ENCODE measurements at places on chromosomes 7 and 10. TPM values are rescaled to one million over a fixed set of nuclear protein-coding genes. Genes with fewer than 3 reads are reported as not detected.

GRCh38 chr10:78933828-78934531 lies 134.8 kb upstream of the ZMIZ1 start:
- DNase-seq: no peak

- DNase-seq: no peak
These were observed 31.2 kb downstream of the BMPER start for GRCh38 chr7:33936503-33936902.

- DNase-seq: no peak
These were observed 1.9 kb downstream of the LRRC20 start for GRCh38 chr10:70380350-70381135.

- no peak for DNase-seq
These were observed 191.1 kb downstream of the DOCK4 start for GRCh38 chr7:112015146-112015545.

GRCh38 chr10:12937527-12937926 lies 64.0 kb downstream of the CCDC3 start:
- DNase-seq: no peak

CALHM3 gene
- total RNA-seq: not detected

CRHR2 gene
- 0.29 TPM for total RNA-seq

DNA sequence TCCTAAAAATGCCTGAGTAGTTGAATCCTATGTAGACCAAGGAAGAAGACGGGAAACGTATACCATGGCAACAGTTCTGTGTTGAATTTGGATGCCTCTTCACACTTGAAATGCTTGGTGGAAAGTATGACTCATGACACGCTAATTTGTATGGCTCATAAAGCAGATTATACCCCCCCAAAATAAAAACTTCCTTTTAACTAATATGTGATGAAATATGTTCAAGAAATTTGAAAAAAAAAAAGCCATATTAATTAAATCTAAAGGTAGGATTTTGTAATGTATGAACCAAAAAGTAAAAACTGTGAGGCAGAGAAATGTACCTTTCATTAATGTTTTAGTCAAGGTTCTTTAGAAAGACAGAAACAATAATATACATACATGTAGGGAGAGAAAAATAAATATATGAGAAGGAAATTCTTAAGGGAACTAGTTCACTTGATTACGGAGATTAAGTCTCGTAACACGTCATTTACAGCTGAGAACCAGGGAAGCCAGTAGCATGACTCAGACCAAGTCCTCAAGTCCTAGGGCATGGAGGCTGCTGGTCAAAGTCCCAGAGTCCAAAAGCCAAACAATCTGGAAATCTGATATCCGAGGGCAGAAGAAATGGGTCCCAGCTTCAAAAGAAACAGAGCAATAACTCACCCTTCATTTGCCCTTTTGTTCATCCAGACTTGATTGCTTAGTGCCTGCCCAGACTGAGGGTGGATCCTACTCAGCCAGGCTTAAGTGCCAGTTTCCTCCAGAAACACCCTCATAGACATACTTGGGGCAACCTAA lies 485.1 kb downstream of the SEMA3D start:
- DNase-seq: no peak

GRCh38 chr10:58641095-58641531 lies 128.4 kb downstream of the BICC1 start:
- DNase-seq: no peak

TMEM273 gene
- 19.1 TPM for total RNA-seq

- DNase-seq: no peak
These were observed 55.9 kb downstream of the ITIH5 start for GRCh38 chr10:7610651-7611389.

VENTX gene
- total RNA-seq: 2.3 TPM

DNA sequence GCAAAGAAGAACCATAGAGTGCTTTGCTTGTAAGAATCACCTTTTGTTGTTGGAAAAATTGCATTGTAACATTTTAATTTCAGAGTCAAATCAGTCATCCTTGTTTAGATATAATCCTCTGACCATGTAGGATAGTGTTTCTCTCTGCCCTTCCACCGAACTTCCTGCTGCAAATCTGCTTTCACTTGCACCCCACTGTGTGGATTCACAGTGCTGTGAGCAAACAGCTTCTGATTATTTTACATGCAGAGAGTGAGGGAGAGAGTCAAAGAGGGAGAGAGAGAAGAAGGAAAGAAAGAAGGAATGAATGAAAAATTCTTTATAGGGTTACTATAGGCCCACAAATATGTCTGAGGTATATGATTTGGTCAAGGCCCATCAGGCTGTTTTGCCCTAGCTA lies 30.0 kb upstream of the SEM1 start:
- DNase-seq: no peak

NPFFR1 gene
- total RNA-seq: not detected

GRCh38 chr7:134502463-134503371 lies 24.6 kb upstream of the AKR1B10 start:
- DNase-seq: no peak

DNA sequence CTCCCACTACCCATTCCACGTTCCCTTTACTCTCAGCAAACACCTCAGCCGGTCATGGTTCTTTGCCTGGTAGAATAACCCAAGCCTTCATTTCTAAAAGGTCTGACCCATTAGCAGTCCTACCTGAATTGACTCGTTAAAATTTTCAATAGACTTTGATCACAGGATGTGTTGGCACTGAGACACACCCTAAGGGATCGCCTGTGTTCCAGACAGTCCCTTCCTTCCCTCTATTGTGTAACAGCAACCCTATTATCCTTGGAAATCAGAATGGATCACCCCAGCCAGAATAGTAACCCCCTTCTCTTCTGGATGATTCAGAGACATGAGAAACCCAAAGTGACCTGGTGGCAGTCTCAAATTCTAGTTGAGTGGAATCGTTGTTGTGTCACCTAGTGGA lies 20.4 kb upstream of the FAM171A1 start:
- no peak for DNase-seq

DNA sequence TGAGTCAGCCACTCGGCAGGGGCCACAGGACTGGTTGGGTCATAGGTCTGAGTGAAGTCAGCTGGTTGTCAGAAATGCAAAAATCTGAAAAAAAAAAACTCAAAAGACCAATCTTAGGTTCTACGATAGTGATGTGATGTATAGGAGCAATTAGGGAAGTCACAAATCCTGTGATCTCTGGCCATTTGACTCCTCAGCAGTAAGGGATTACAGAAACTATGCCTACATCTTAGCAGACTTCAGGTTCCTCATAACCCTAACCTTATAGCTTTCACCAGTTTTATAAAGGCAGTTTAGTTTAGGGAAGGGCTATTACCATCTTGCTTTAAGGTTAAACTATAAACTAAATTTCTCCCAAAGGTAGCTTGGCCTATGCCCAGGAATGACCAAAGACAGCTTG lies 163.1 kb upstream of the HGF start:
- no peak for DNase-seq

- peak; percentile 70 for DNase-seq
These were observed 28.4 kb upstream of the ZNF273 start for GRCh38 chr7:64874562-64875250.

DNA sequence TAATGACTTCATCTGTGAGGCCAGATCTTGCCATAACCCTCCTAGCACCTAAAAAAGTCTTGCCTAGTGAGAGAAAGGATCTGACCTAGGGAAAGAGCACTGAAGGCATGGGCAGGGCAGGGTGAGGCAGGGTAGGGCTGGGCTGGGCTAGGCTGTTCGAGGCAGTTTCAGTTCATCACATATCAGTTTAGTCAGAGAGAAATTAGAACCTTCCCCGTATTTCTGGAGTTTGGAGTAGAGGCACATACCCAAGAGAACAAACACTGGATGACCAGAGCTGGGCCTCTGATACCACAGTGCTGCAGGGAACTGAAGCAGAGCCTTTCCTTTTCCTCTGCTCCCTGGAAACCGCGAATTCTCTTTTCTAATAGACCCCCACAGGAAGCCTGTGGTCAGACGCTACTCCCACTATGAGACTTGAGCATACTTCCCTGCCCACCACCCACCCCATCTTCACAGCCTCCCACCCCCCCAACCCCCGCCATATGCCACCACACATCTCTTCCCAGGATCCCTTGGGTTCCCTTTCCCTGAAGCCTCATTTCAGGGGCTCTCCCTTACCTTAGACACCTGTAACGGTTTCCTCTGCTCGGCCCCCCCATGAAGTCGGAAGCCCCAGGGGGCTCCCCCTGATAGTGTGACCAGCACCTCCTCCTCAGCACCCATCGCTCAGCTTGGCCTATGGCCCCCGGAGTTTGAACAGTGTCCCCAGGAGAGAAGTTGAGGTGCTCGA lies 406 bp downstream of the SYNPO2L start:
- DNase-seq: no peak

GRCh38 chr7:76020031-76020714 lies 25.8 kb upstream of the TMEM120A start:
- no peak for DNase-seq

- DNase-seq: no peak
These were observed 52.1 kb downstream of the ADRB1 start for GRCh38 chr10:114095559-114096337.

- no peak for DNase-seq
These were observed 327.5 kb upstream of the ZMIZ1 start for GRCh38 chr10:78740976-78741915.

DNA sequence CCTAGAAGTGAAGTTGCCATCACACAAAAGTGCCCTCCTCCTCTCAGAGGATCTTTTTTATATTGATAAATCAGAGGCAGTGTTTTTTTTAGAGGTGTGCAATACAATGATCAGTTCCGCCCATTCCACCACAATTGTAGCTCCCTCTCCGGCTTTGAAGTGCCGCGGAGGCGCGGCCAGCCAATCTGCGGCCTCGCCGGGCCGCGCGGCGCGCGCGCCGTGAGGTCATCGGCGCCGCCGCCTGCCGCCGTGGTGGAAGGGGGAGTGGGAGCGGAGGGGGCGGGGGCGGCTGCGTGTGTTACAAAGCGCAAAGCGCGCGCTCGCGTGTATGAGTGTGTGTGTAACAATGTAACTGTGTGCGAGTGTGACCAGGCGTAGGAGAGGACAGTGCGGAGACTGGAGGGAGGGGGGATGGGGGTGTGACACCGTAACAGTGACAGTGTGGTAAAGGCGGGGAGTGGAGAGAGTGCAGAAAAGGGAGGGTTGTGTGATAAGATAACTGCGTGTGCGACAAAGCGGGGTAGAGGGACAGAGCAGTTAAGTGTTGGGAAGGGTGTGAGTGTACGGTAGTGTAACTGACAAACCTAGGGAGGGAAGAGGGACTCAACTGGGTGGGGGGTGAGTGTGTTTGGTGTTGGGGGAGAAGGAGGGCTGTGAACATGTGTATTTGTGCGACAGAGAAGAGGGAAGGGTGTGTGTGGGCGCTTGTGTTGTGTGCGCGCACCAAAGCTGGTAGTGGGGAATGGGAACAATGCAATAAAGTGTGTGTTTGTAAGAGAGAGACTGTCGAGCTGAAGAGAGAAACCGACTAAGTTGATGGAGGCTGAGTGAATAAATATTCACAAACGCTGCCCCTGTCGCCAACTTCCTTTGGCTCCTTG lies at the start of gene SP8:
TSS of gene SP8 (minus strand) at position 108 of the 881 bp plus-strand sequence. CDS start at position 20, 88 bp downstream.
- DNase-seq: no peak

KCND2 gene
- 0.83 TPM for total RNA-seq

NAT16 gene
- total RNA-seq: not detected

DNA sequence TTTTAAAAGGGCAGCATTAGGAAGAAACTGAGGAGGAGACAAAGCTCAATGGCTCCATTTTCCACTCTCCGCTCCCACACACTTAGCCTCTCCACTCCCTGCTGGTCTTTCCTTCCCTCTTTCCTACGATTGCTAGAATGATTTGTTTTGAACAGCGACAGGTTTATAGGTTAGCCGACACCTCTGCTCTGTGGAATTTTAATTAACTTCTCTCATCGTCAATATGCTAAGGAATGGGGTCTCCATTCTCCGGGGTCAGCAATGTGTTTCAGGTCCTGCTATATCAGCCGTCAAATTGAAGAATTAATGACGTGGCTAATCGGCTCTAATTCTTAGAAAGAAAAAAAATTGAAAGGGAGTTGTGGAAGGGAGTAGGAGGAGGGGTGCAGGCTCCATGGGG lies 28.9 kb downstream of the FBXW4 start:
- DNase-seq: no peak

DNA sequence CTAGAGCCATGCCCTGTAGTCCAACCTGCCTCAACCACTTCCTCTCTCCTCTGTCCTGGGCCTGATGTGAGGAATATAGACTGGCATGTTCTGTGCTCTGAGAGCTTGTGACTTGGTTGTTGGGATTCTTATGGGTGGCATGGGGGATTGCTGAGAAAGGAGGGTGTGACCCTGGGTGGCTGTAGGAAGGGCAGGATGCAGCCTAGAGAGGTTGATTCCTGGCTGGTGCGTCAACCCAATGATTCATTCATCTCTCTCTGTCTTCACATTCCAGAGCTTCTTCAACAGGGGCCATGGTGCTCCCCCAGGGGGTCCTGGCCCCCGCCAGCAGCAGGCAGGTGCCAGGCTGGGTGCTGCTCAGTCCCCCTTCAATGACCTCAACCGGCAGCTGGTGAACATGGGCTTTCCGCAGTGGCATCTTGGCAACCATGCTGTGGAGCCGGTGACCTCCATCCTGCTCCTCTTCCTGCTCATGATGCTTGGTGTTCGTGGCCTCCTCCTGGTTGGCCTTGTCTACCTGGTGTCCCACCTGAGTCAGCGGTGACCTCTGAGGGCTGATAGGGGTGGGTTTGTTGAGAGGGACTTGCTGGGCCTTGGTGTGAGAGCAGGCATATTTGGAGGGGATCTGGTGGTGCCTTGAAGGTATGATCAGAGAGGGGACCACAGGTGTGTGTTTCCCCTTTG lies 2.6 kb downstream of the FAM241B start:
- DNase-seq: peak; percentile 79

HPS6 gene
- total RNA-seq: 33.1 TPM

LIPK gene
- not detected for total RNA-seq

SUN3 gene
- total RNA-seq: not detected

DNA sequence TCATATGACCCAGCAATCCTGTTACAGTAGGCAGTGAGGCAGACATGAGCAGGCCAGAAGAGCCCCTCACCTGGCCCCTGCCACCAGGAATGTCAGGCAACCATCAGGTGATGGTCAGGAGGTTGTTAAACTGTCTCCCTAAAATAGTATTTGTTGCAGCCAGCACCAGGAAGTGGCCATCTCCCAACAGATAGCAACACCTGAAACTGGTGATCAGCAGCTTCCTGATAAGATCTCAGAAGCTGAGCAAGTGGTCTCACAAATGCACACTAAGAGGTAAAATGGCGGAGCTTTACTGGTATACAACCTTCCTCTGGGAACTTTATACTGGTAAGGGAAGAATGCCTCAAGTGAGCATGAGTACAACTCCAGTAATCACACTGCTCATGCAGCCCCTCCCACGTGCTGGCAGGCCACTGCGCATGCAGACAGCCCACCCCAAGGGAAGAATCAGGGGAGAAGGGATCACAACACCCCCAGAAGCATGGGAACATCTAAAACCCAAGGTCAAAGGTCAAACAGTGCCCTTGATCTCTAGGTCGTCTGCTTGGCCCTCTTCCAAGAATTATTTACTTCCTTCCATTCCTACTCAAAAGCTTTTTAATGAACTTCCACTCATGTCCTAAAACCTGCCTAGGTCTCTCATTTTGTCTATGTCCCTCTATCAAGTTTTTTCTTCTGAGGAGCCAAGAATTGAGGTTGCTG lies 133.5 kb downstream of the DOCK4 start:
- no peak for DNase-seq
